ENCODE measurements at places on chromosomes 7 and 10.

GRCh38 chr7:122942059-122942458, 53.4 kb downstream of the TAS2R16 start:
- DNase-seq = no peak
- H3K36me3 ChIP-seq = no peaks in the 10 kb centered on the region
- H3K27me3 ChIP-seq = no peaks in the 10 kb centered on the region
- H3K27ac ChIP-seq = no peak overlapping the region
- no peak overlapping the region for H3K4me3 ChIP-seq

DNA sequence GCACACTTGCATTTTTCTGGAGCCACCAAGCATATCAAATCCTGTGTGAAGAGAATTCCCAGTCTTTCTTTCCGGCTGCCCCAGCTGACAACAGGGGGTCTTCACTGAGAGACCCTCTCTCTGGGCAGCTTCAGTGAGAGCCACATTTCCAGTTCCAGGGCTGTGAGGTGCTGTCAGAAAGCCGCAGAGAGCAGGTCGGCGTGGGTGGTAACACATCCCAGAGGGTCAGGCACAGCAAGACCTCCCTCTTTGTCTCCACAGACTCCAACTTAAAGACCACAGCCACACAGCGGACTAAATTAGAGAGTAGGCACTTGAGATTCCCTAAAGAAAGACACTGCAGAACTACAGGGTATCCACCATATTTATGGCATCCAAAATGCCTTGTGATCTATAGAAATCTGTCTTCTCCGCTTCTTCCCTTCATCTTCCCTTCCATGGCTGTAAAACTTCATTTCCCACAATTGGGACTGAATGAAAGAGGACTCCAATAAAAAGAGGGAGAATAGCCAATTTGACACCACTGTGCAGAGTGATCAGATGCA, 116.0 kb upstream of the C7orf33 start:
- no peak overlapping the region for H3K27ac ChIP-seq
- no peak for DNase-seq
- no peaks in the 10 kb centered on the region for H3K4me1 ChIP-seq

DNA sequence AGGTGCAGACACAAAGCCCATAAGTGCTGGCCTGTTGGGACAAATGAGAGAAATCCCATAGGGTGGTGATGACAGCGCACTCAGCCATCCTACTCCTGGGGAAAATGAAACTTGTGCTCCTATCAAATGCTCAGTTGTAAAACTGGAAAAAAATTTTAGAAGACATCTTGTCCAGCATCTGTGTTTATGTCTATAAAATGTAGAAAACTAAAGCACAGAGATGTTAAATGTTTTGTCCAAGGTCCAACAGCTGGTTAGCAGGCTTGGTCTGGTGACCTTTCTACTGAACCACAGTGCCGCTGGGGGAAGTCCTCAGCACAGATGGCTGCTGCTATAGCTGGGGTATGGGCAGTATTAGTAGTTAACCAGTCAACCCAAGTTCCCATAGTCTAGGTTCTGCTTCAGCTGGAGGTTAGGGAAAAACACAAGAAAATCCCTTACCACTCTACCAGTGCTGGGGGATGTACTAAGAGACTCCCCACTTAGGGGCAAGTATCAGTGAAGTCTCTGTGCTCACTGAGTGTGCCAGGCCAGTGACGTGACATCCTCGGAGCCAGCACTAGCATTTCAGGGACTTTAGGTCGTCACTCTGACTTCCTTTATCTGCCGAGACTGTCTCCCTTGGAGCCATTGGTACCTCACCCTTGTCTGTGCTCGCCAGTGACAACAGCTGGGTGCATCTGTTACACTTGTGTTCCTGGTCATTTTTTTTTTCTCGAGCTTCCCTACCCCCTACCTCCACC, 1.9 kb downstream of the TSPAN33 start:
- peaks cover 68% of the 10 kb centered on the region for H3K4me1 ChIP-seq
- no peak overlapping the region for H3K4me3 ChIP-seq
- peak; percentile 19 for DNase-seq
- peaks cover 5% of the 10 kb centered on the region for H3K36me3 ChIP-seq
- no peak overlapping the region for H3K27ac ChIP-seq
- H3K27me3 ChIP-seq = no peaks in the 10 kb centered on the region

- H3K27ac ChIP-seq = no peak overlapping the region
- H3K36me3 ChIP-seq = peaks cover 10% of the 10 kb centered on the region
- H3K27me3 ChIP-seq = no peaks in the 10 kb centered on the region
- no peak for DNase-seq
- H3K4me1 ChIP-seq = no peaks in the 10 kb centered on the region
Measured at GRCh38 chr10:49834976-49835375, 72.9 kb upstream of the OGDHL start.

GRCh38 chr7:2175091-2175490, 57.7 kb downstream of the MAD1L1 start:
- no peak for DNase-seq
- peaks cover 14% of the 10 kb centered on the region for H3K4me1 ChIP-seq

GRCh38 chr7:78616539-78616938, 818.0 kb downstream of the PHTF2 start:
- no peaks in the 10 kb centered on the region for H3K27me3 ChIP-seq
- H3K4me1 ChIP-seq = no peaks in the 10 kb centered on the region
- H3K27ac ChIP-seq = no peak overlapping the region
- no peak for DNase-seq
- H3K36me3 ChIP-seq = no peaks in the 10 kb centered on the region
- no peak overlapping the region for H3K4me3 ChIP-seq

DNA sequence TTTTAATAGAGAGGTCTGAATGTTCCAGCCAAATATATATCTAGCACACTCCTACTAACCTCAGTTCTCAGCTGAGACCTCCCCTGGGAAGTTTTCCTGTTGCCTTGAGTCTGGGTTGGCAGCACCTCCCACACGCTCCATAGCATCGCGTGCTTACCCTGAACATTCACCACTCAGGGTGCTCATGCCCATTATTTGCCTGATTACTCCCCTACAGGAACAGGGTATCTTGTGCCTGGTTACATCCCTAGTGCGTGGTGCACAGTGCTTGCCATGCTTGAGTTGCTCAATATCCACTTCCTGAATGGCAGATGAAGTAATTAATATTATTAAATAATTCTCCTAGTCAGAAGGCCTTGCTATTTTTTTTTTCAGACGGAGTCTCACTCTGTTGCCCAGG, 269.9 kb upstream of the IMMP2L start:
- no peaks in the 10 kb centered on the region for H3K27me3 ChIP-seq
- no peaks in the 10 kb centered on the region for H3K36me3 ChIP-seq
- no peak overlapping the region for H3K27ac ChIP-seq
- H3K4me3 ChIP-seq = no peak overlapping the region

GRCh38 chr7:43536773-43537172, 46.1 kb upstream of the STK17A start:
- H3K4me3 ChIP-seq = no peak overlapping the region
- H3K36me3 ChIP-seq = no peaks in the 10 kb centered on the region
- H3K27ac ChIP-seq = no peak overlapping the region
- peaks cover 2% of the 10 kb centered on the region for H3K27me3 ChIP-seq

GRCh38 chr10:5243521-5243987, 46.9 kb downstream of the AKR1C4 start:
- H3K27ac ChIP-seq = no peak overlapping the region
- H3K36me3 ChIP-seq = no peaks in the 10 kb centered on the region
- peaks cover 4% of the 10 kb centered on the region for H3K4me1 ChIP-seq
- no peak for DNase-seq
- H3K4me3 ChIP-seq = no peak overlapping the region

GRCh38 chr7:150754951-150755350, 17.7 kb downstream of the GIMAP5 start:
- no peaks in the 10 kb centered on the region for H3K27me3 ChIP-seq
- H3K4me1 ChIP-seq = peaks cover 45% of the 10 kb centered on the region
- no peaks in the 10 kb centered on the region for H3K36me3 ChIP-seq
- peak overlapping the region; percentile 79 for H3K27ac ChIP-seq
- H3K4me3 ChIP-seq = no peak overlapping the region

DNA sequence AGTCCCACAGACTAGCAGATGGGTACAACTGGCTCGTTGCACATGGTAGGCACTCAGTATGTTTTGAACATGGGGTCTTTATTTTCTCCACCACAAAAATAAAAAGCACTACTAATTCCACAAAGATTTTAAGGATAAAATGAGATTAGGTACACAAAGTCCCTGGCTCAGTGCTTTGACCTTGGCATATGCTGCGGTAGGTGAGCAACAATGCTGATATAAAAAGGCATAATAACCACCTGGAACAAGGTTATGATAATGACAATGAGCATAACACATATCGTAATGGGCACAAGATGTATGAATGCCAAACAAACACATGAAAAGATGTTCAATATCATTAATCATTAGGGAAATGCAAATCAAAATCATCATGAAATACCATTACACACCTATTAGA, 26.9 kb downstream of the SGMS1 start:
- no peaks in the 10 kb centered on the region for H3K27me3 ChIP-seq
- no peak overlapping the region for H3K4me3 ChIP-seq
- H3K27ac ChIP-seq = no peak overlapping the region

- H3K4me3 ChIP-seq = no peak overlapping the region
- DNase-seq = no peak
- H3K36me3 ChIP-seq = no peaks in the 10 kb centered on the region
- peak overlapping the region; percentile 83 for H3K27ac ChIP-seq
- H3K4me1 ChIP-seq = peaks cover 48% of the 10 kb centered on the region
- H3K27me3 ChIP-seq = no peaks in the 10 kb centered on the region
Measured at GRCh38 chr7:30143748-30144251, 9.0 kb downstream of the MTURN start.

GRCh38 chr7:117716707-117717299, 156.4 kb downstream of the CTTNBP2 start:
- no peaks in the 10 kb centered on the region for H3K4me1 ChIP-seq
- no peak overlapping the region for H3K4me3 ChIP-seq
- DNase-seq = no peak
- no peak overlapping the region for H3K27ac ChIP-seq
- no peaks in the 10 kb centered on the region for H3K27me3 ChIP-seq

DNA sequence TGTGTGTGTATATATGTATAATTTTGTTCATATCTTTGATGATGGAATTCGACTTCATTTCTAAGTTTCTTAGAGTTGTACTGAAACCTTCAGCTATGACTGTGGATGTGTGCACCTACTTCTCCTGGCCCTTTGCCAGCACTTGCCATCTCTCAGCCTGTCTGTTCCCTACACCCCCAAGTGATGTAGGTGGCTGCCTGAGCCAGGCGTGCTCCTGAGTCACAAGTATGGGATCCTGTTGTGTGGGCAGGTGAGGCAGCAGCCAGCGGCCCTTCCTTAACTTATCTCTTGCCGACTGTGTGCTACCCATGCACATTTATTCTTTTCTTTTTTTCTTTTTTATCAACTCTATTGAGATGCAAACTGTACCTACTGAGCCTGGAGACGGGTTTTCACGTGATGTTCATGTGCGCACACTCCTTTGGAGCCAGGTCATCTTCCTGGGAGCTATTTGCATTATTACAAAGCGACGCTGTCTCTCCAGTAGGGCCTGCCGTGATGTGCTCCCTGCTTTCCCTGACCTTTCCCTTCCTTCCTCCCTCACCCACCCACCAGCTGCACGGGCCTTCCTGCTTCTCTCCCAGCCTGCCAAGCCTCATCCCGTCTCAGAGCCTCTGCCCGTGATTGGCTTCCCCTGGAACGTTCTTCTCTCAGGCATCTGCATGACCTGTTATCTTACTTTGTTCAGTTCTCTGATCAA, 31.3 kb upstream of the GALNT11 start:
- H3K36me3 ChIP-seq = no peaks in the 10 kb centered on the region
- H3K4me3 ChIP-seq = no peak overlapping the region
- H3K27ac ChIP-seq = no peak overlapping the region
- H3K27me3 ChIP-seq = no peaks in the 10 kb centered on the region
- DNase-seq = no peak

- no peak overlapping the region for H3K4me3 ChIP-seq
- peak; percentile 25 for DNase-seq
- peaks cover 10% of the 10 kb centered on the region for H3K4me1 ChIP-seq
- H3K27ac ChIP-seq = no peak overlapping the region
- no peaks in the 10 kb centered on the region for H3K27me3 ChIP-seq
- no peaks in the 10 kb centered on the region for H3K36me3 ChIP-seq
Measured at GRCh38 chr7:81845744-81846241, 75.9 kb upstream of the HGF start.

DNA sequence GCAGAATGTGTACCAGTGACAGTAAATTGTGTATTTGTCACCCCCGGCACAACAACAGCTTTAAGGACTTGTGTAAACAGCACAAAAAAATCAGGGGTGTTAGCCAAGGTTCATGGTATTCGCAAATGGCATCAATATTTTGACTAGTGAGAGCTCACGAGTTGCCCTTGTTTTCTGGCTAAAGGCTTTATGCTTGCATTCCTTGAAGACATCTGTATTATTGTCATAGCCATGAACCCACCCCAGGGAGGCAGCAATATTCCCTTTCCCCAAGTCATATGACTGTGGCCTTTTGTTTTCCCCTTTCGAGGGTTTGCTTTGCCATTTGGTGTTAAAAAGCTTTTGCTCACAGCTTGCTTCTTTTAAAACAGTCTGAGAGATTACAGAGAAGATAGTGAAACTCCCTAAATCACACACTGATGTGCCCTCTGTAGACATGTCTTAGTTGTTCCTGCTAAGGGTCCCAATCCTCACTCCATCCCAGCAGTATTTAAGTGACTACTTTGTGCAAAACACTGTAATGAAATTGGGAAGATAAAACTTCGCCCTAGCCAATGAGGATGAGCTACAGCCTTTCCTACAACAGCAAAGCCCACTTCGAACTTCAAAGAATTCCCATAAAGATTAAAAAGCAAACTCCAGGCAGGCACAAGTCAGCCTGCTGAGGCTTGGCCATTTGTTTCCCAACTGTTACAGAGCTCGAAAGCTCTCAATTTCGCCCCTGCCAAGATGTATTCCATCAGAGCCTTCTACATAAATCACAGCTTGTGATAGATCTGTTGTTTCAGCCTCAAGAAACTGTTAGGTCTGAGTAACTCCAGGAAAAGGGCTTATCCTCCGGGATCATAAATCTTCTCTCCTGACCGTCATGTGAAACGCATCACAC, 172.3 kb downstream of the ADAM12 start:
- H3K27ac ChIP-seq = no peak overlapping the region
- H3K4me3 ChIP-seq = no peak overlapping the region
- H3K36me3 ChIP-seq = no peaks in the 10 kb centered on the region
- no peak for DNase-seq
- peaks cover 9% of the 10 kb centered on the region for H3K27me3 ChIP-seq

DNA sequence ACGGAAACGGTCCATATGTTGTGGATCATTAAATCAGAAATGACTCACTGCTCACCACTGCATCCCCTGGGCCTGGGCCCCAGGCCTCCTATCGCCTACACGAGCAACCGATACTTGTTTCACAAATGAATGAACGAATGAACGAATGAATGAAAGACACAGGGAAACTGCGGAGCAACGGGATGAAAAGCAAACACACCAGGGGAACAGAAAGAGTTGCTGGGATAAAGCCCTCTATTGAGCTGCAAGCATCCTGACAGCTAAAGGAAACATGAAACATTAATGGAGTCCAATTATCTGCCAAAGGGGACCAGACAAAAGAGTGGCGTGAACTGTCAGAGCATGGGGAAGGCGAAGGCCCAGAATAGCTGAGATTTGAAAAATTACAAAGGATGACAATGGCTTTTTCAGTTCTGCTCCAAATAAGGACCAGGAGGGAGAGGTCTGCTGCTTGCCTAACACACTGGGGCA, 92.1 kb downstream of the GRB10 start:
- H3K27me3 ChIP-seq = no peaks in the 10 kb centered on the region
- no peak for DNase-seq
- H3K4me1 ChIP-seq = peaks cover 24% of the 10 kb centered on the region

- H3K27ac ChIP-seq = peak overlapping the region; percentile 88
- H3K4me1 ChIP-seq = peaks cover 15% of the 10 kb centered on the region
- peak; percentile 67 for DNase-seq
- H3K36me3 ChIP-seq = peaks cover 18% of the 10 kb centered on the region
Measured at GRCh38 chr10:101536800-101537199, 51.3 kb downstream of the POLL start.

GRCh38 chr10:5584895-5585516, 60.2 kb downstream of the CALML3 start:
- no peaks in the 10 kb centered on the region for H3K4me1 ChIP-seq
- H3K27ac ChIP-seq = no peak overlapping the region
- no peaks in the 10 kb centered on the region for H3K36me3 ChIP-seq
- DNase-seq = no peak

Data from common myeloid progenitor, CD34-positive (primary cell).